ENCODE measurements at places on chromosomes 7 and 10.

DNA sequence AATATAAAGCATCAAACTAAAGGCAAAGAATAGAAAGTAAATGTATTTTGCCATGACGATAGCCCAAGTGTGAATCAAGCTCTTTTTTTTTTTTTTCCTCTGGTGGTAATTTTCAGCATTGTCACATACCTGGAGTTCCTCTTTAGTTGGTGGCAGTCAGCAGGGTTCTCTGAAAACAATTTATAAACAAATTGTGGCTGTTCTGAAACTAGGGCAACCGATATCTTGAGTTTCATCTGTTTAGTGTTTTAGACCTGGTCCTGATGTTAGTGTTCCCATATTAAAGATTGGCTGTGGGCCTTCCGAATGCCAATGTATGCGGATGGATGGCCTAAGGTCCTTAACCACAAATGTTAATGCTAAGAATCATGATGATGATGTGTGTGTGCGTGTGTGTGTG is 713.1 kb downstream of the GATA3 start:
- no peak for DNase-seq

- DNase-seq, result no peak
These were observed 1.2 kb downstream of the ARL3 start for GRCh38 chr10:102712843-102713538.

- DNase-seq, result no peak
These were observed 205.9 kb downstream of the SKAP2 start for GRCh38 chr7:26658389-26659084.

- DNase-seq, result no peak
These were observed 613.2 kb downstream of the SDK1 start for GRCh38 chr7:3914051-3914775.

GRCh38 chr7:97090761-97091353 is 26.6 kb upstream of the SDHAF3 start:
- DNase-seq, result no peak

DNA sequence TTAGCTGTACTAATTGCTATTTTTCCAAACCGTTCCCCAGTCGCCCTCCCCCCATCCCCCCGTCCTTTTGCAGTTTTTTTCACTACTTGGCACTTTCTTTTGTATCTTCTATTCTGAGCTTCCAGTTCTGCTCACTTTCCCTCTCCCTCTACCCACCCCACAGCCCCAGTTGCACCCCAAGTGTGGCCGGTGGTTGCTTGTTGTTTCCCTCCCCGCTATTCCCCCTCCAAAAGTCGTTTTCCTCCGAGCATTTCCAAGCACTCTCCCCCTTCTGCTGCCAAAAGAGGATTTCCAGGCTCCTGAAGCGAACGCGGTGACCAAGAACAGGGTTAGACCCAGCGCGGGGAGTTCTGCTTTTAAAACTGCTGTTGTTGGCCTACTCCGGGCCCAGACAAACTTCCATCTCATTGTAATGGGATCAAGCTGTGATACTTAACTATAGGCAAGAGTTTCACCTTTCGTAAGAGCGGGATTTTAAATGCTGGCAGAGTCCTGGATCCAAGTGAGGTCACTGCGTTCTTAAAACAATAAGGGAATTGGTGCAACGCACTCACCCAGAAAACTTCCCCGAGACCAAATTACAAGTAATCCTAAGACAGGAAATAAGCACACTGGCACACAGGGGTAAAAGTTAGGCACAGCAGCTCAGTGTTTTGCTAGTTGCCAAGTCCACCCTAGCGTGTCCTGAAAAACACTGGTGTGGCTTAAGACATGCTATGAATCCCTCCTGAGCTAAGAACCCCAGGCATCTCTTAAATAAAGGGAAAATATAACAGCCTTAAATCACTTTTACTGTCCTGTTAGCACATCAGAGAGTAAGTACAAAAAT is 1.5 kb upstream of the RGS10 start:
- DNase-seq, result no peak

DNA sequence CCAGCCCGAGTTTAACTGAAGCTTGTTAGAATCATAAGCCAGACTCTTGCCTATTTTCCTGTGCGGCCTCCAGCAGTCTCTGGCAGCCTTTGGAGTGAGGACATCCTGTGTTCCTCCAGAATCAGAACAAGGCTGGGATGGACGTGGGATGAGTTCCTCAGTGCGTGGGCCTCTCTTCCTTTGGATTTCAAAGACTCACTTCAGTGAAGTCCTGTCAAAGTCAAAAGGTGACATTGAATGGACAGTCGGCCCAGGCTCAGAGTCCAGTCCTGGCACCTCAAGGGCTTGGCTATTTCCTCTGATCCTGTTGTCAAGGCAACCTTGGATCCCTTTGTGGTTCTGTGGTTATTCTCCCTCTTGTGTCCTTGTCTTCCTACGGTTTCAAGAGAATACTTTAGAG is 21.4 kb upstream of the SMC3 start:
- DNase-seq, result no peak

DNA sequence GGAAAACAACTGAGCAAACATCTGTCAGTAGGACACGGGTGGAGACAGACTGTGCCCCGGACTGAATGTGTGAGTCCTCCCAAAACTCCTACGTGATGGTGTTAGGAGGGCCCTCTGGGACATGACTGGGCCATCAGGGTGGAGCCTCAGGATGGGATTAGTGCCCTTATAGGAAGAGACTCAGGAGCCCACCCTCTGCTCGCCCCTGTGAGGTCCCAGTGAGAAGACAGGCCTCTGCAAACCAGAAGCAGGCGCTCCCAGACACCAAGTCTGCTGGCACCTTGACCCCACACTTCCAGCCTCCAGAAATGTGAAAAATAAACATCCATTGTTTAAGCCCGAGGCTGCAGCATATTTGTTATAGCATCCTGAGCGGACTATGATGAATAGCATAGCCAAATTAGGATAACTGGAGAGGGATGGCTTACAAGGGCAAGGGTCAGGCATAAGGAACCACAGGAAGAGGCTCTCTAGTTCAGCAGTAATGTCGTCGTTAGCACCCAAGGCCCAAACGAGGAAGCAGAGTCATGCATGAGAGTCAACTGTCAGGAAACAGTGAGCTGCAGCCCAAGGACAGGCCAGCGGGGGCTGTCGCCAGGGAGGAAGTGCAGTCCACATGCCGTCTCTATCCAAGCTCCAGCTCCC is 50.6 kb downstream of the PTPRN2 start:
- no peak for DNase-seq

GRCh38 chr7:39855325-39855674 is 94.8 kb upstream of the CDK13 start:
- no peak for DNase-seq

DNA sequence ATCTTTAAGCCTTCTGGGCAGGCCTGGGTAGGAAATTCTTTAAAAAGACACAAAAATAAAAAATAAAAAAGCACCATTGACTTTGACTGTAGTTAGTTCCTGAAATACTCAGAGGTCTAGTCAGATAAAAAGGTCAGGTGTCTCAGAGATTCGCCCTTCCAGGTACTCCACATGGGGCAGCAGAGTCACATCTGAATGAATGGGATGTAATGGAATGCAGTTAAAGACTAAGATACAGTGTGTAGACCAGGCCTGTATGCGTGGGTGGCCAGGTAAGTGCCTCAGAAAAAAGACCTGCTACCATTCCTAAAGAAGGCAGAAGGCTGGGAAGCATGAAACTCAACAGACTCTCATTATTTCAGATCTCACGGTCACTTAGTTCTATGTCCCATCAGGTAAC is 68.6 kb upstream of the SEM1 start:
- DNase-seq, result no peak

DNA sequence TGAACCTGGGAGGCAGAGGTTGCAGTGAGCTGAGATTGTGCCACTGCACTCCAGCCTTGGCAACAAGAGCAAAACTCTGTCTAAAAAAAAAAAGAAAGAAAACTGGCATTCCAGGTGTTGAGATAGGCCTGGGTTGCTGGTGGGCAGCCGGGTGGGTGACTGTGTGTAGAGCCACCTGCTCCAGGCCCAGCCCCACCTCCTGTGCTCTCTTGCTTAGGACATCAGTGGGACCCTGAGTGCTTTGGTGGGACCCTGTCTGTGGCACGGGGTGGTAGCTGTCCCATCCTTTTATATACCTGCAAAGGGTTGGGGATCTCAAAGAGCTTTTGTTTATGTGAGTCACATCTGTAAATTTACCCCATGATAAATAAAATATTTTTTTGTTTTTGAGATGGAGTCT is 6.2 kb downstream of the PAOX start:
- no peak for DNase-seq

- DNase-seq, result no peak
These were observed 440 bp upstream of the GLRX3 start for GRCh38 chr10:130135676-130136225.

GRCh38 chr10:61096056-61096455 is 152.1 kb upstream of the RHOBTB1 start:
- DNase-seq, result no peak

DNA sequence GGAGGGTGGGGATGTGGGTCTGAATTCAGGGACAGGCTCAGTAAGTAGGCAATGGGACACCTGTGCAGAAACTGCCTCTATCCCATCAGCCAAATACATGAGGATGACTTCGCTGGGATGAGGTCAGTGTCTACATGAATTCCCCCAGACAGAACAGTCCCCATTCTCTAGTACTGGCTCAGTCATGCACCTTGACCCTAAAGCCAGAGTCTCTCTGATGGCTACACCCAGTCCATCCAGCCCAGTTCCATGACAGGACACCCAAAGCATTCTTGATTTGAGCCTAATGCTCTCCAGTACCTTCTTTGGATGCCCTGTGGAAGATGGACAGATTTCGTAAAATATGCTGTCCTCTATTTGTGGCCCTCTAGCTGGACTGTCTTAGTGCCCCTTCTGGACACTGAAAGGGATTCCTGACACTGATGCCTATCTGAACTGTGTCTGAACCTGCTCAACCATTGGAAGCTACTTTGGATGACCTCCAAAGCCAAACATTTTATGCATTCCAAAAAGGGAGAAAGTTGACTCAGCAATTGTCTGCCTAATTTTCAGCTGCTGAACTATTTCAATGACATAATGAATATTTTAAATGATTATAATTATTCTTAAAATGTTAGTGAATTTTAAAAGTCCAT is 14.6 kb downstream of the SFRP4 start:
- no peak for DNase-seq

- no peak for DNase-seq
These were observed 35.9 kb upstream of the CACNB2 start for GRCh38 chr10:18104223-18104872.

DNA sequence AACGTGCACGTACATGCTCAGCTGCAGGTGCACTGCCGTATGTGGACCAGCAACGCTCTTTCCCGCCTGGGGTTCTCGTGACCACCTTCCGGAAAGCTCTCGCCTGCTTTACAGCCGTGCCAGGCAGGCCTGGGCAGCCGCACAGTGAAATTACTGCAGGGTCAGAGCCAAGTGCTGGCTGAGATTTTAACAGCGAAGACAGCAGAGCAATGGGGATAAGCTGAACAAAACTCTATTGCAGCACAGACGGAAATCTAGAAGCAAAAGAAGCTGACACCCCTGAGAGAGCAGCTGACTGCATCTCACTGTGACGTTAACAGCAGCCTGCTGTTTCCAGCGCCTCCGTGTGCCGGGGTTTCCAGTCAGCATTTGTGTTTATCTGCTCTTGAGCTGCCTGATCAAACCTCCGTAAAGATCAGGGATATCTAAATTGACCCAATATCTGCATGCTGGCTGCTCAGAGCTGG is 179.0 kb downstream of the DIP2C start:
- no peak for DNase-seq

DNA sequence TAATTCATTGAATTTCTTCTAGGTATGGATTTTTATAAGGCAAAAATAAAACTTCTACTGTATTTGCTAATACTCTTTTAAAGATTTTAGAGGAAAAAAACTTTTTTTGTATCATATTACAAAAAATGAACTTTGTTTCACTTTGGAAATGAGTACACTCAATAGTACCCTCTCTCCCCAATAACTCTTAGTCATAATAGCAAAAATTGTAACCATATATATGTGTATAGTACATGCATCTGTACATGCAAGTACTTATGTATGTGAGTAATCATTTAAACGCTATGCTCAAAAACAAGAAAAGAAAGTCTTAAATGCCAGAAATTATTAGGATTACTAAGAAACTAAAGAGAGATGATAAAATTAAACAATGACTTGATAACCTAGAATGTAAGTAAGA is 95.9 kb upstream of the HGF start:
- DNase-seq, result no peak

DNA sequence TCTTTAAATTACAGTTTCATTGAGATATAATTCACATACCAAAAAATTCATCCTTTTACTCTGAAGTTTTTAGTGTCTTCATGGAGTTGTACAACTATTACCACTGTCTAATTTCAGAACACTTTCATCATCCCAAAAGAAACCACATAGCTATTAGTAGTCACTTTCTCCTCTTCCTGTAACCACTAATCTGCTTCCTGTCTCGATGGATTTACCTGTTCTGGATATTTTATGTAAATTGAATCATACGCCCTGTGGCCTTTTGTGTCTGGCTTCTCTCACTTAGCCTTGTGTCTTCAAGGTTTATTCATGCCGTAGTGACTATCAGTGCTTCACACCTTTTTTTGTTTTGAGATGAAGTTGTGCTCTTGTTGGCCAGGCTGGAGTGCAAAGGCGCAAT is 135.5 kb downstream of the DOCK1 start:
- DNase-seq, result no peak

GRCh38 chr10:88417387-88418030 is 165.6 kb downstream of the RNLS start:
- DNase-seq, result no peak

DNA sequence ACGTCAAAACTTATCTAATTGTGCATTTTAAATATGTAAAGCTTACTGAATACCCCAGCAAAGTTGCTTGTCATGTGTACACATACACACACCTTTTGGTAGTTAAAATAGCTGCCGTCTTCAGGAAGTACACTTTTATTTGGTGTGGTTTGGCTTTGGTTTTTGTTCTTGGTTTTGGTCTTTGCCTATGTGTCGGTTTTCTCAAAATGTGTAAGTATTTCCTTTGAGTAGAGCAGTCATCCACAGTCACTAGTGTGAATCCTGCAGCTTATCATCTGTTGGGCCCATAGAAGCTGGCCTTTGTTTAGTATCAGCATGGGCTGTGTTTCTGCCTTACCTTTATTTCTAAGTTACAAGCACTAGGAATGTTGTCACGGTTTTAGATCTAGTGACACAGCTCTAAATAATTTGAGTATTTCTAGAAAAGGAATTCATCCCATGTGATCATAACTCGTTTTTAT is 35.3 kb downstream of the NET1 start:
- DNase-seq, result no peak

- DNase-seq, result no peak
These were observed 29.4 kb upstream of the PPP1R9A start for GRCh38 chr7:94877731-94878670.

- DNase-seq, result no peak
These were observed 248.5 kb downstream of the DNAJB6 start for GRCh38 chr7:157585113-157585861.

- no peak for DNase-seq
These were observed 27.8 kb upstream of the ITGB1 start for GRCh38 chr10:32985775-32986350.

DNA sequence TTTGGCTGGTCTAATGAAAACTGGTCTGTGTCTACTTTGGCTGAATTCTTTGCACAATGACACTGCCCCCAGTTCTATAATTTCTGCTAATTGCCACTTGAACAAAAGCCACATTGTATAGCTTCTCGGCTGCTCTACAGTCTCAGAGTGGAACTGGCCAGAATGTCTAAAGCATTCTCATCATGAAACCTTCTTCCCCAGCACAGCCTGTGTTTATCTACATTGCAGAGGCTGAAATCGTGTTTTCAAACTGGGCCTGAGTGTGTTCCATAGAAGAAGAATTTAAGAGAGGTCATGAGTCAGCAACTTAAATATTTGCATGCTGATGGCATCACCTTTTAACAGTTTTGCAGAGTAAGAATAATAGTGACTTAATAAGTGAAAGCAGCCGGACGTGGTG is 177.2 kb downstream of the BUB3 start:
- DNase-seq, result no peak
